Gastroesophageal sphincter (tissue), 4 donors: ENCODE measurements at places on chromosomes 1 and 21. TPM values are rescaled to one million over a fixed set of nuclear protein-coding genes. Genes with fewer than 3 reads are reported as not detected.

DNA sequence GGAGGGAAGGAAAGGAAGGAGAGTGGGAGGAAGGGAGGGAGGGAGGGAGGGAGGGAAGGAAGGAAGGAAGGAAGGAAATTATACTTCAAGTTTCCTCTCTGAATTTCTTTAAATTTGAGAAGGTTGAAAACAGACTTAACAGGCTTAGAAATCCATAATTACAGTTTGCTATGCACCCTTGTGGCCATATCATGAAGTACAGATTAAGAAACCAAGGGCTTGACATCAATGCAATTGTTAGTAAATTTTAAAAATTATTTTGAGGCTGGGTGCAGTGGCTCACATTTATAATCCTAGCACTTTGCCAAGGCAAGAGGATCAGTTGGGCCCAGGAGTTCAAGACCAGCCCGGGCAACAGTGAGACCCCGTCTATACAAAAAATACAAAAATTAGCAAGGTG is 14.4 kb downstream of the ANP32E start:
- H3K36me3 ChIP-seq = no peaks in the 10 kb centered on the region
- no peaks in the 10 kb centered on the region for H3K27me3 ChIP-seq
- H3K4me1 ChIP-seq = no peaks in the 10 kb centered on the region
- H3K4me3 ChIP-seq = no peak overlapping the region
- H3K27ac ChIP-seq = no peak overlapping the region

ERG gene
- total RNA-seq = 12.4 TPM

DNA sequence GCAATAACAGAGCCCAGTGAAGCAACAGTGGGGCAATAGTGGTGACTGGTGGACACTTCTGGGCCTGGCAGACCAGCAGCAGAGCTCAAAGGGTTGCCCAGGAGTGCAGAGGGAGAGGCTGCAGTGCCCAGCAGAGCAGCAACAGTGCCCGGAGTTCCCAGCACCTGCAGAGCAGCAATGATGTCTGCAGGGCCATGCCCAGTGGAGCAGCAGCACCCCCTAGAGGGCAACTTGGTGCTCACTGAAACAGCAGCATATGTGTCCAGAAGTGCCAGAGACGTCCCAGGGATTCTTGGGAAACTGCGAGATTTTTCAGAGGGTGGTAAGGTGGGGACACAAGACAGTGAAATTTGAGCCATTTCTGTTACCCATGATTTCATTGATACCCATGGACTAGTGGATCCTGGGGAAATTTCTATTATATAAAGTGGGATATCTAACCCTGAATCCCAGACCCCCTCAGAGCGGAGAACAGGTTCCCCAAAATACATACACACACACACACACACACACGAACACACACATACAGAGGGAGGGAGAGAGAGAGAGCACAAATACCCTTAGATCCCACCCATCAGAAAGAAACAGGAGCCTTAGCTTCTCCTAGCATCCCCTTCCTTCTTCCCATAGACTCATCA is 156.9 kb upstream of the GJB5 start:
- no peaks in the 10 kb centered on the region for H3K36me3 ChIP-seq
- H3K27me3 ChIP-seq = peaks cover 47% of the 10 kb centered on the region
- ATAC-seq = no peak
- no peak overlapping the region for H3K4me3 ChIP-seq
- H3K27ac ChIP-seq = no peak overlapping the region
- H3K4me1 ChIP-seq = no peaks in the 10 kb centered on the region

GRCh38 chr1:235503403-235504121 is 690 bp downstream of the B3GALNT2 start:
- no peak for ATAC-seq
- H3K36me3 ChIP-seq = no peaks in the 10 kb centered on the region
- H3K27me3 ChIP-seq = no peaks in the 10 kb centered on the region
- H3K4me3 ChIP-seq = peak overlapping the region; percentile 97
- H3K27ac ChIP-seq = peak overlapping the region; percentile 99
- no peaks in the 10 kb centered on the region for H3K4me1 ChIP-seq

DNA sequence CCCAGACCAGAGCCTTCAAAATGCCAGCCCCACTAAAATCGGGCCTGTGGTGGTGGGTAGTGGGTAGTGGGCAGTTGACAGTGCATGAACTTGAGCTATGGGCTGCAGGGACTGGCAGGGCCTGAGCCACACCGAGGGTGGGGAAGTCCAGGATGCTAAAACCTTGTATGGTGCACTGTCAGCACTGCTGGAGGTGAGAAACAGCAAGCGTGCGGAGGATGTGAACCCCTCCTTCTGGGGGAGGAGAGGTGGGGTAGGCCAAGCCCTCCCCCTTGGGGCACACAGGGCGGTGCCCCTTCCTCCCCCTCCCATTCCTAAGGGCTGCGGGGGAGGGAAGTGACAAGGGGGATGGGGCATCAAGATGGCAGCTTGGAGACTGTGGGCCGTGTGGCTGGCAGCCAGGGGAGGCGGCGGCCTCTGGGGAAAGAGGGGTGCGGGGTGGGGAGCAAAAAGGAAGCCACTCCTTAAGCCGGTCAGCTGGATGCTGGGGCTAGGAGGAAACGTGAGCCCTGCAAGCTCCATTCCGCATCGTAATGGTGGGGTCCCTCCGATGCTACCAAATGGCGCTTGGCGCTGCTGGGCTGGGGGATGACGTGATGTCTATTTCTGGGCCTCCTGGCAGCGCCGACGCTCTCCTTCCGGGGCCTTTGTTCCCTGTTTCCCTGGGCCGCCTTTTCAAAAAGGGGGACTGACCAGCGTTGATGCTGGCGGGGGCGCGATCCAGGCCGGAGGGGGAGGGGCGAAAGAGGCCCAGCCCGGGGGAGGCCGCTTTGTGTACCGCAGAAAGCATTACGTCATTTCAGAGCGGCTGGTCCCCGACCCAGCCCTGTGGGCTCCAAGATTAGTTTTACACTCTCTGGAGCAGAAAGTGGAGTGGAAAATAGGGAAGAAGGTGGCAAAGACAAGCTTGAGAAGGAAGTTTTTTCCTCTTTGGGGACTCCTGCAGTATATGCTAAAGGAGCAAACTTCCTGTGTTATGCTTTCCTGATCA is 809 bp downstream of the SYT11 start:
- H3K36me3 ChIP-seq = no peaks in the 10 kb centered on the region
- peaks cover 58% of the 10 kb centered on the region for H3K4me1 ChIP-seq
- peak overlapping the region; percentile 92 for H3K27ac ChIP-seq

DNA sequence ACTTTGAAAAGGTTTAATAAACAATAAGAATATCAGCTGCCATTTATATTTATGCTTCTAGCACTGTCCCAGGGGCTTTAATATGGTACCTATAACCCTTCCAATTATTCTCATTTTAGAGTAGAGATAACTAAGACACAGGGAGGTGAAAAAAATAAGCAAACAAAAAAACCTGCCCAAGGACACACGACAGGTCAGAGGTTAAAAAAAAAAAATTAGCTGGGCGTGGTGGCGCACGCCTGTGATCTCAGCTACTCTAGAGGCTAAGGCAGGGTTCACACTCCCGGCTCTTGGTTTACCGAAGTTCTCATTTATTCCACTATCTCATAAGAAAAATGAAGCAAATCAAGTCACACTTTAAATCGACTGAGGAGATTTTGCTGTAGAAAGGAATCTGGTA is 34.7 kb upstream of the CNN3 start:
- no peak for ATAC-seq
- no peak overlapping the region for H3K4me3 ChIP-seq
- H3K27me3 ChIP-seq = no peaks in the 10 kb centered on the region
- H3K27ac ChIP-seq = no peak overlapping the region
- H3K36me3 ChIP-seq = no peaks in the 10 kb centered on the region

DNA sequence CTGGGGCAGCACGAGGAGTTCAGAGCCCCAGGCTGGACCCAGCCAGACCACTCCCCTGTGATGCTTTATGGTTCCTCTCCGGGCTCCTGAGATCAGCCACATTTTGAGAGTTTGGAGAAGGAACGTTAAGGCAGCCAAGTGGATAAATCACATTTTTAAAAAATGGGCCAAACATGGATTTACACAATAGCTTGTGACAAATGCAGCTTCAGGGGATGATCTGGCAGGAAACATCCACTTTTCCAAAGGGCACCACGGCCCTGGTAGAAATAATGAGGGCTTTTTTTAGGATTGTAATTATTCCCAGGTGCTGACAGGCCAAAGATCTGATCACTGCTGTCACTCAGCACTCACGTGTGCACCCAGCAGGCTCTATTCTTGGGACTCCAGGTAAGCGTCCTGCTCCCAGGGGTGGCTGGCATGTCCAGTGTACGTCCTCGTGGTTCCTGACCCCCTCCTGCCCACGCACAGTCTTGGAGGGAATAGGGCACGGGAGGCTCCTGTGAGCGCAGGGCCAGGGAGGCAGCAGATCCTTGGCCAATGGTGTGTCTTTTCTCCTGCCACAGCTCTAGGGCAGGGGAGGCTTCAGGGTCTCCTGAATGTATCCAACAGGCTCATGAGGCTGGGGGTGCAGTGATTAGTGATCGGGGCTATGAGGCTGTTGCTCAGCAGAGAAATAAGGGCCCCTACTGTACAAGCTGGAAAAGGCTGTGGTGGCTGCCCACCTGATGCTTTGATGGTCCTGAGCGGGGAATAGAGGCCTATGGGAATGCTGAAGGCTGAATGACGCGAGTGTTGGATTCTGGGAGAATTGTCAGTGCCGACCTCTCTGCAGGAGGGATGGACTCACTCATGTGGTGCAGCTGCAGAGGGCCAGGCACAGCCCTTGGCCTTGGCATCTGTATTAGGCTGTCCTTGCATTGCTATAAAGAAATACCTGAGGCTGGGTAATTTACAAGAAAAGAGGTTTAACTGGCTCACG is 415.7 kb downstream of the PTPRU start:
- no peaks in the 10 kb centered on the region for H3K36me3 ChIP-seq
- no peak overlapping the region for H3K27ac ChIP-seq
- H3K27me3 ChIP-seq = peaks cover 58% of the 10 kb centered on the region
- no peak overlapping the region for H3K4me3 ChIP-seq

ABCG1 gene
- total RNA-seq = 17.6 TPM

DNA sequence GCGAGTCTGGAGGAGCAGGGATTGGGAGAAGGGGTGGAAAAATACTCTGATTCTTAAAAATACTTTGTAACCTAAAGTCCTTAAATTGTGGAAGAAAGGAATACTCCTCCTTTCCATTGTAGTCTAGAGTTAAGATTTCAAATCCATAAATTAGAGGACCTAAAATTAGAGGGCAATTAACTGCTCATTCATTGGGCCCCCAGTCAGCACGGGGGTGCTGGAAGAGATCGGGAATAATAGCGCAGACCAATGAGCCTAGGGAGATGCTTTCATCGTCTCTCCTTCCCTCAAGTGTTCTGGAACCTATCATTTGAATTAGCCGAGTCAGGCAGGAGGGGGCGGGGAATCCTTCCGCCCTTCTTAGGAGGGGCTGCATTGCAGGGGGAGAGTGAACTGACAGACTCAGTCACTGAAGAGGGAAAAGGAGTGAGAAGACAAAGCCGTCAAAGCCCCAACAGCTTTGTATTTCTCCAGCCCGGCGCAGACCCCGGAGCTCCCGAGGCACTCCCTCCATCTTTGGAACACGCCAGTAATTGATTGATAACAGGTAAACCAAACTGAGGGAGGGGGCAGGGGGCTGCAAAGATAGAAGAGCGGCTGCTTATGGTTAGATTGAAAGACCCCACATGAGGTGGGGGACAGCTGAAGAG is at the start of gene MLLT11:
TSS of gene MLLT11 (plus strand) at position 391 of the 650 bp plus-strand sequence. CDS start 6,828 bp downstream, outside the sequence.
- no peaks in the 10 kb centered on the region for H3K27me3 ChIP-seq
- ATAC-seq = peak; percentile 44
- peaks cover 51% of the 10 kb centered on the region for H3K4me1 ChIP-seq
- peaks cover 16% of the 10 kb centered on the region for H3K36me3 ChIP-seq

SGIP1 gene
- 12.9 TPM for total RNA-seq

- H3K36me3 ChIP-seq = no peaks in the 10 kb centered on the region
- H3K4me1 ChIP-seq = no peaks in the 10 kb centered on the region
- no peak overlapping the region for H3K4me3 ChIP-seq
- H3K27me3 ChIP-seq = peaks cover 18% of the 10 kb centered on the region
- peak; percentile 41 for ATAC-seq
Measured at GRCh38 chr1:206800411-206800810, 28.1 kb upstream of the IL10 start.

DNA sequence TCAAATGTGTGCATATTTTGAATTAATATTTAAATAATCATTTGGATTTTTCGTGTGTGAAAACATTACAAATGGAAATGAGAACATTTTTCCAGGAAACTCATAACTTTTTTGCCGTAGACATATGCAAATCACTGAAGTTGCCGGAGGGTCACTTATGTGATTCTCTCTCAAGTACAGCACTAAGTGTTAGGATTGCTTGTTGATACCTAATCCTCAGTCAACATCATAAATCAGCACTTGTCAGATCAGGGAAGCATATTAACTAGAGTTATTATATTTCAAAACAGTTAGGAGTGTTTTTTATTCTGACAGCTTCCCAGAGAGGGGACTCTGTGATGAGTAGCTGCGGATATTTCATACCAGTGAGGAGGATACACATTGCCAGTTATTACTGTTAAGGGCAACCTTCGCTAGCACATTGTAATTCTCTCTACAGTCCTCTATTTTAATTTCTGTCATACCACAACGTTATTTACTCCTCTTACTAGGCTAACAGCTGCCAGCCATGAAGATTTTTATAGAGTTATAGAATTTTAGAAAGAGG is 41.5 kb downstream of the NCAM2 start:
- no peaks in the 10 kb centered on the region for H3K27me3 ChIP-seq
- H3K4me1 ChIP-seq = no peaks in the 10 kb centered on the region
- H3K27ac ChIP-seq = no peak overlapping the region
- no peak for ATAC-seq
- H3K36me3 ChIP-seq = no peaks in the 10 kb centered on the region
